ENCODE measurements at places on chromosomes 5 and 9.

DNA sequence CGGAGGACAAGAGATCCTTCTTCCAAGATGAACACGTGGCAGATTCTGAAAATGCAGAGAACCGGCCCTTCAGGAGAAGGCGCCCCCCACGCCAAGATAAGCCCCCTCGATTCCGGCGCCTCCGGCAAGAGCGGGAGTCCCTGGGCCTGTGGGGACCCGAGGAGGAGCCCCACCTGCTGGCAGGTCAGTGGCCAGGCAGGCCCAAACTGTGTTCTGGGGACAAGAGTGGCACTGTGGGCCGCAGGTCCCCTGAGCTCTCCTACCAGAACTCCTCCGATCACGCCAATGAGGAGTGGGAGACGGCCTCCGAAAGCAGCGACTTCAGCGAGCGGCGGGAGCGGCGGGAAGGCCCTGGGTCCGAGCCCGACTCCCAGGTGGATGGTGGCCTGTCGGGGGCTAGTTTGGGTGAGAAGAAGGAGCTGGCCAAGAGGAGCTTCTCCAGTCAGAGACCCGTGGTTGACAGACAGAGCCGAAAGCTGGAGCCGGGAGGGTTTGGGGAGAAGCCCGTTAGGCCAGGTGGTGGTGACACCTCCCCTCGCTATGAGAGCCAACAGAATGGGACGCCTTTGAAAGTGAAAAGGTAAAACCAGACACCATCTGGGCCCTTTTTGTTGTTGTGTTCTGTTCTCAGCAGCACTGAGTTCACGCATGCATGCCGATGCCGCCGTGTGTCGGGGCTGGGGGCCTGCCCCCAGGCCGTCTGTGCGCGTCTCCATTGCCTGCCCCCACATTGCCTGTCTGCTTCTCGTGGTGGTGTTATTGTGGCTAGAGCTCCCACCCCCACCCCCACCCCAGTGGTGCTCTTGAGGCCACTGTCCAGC is 26.6 kb upstream of the POMT1 start:
- no peak for DNase-seq

- DNase-seq = no peak
Measured at GRCh38 chr5:134215757-134216156, 10.1 kb downstream of the PPP2CA start.

- DNase-seq = no peak
Measured at GRCh38 chr9:125479846-125480615, 218.4 kb downstream of the GAPVD1 start.

DNA sequence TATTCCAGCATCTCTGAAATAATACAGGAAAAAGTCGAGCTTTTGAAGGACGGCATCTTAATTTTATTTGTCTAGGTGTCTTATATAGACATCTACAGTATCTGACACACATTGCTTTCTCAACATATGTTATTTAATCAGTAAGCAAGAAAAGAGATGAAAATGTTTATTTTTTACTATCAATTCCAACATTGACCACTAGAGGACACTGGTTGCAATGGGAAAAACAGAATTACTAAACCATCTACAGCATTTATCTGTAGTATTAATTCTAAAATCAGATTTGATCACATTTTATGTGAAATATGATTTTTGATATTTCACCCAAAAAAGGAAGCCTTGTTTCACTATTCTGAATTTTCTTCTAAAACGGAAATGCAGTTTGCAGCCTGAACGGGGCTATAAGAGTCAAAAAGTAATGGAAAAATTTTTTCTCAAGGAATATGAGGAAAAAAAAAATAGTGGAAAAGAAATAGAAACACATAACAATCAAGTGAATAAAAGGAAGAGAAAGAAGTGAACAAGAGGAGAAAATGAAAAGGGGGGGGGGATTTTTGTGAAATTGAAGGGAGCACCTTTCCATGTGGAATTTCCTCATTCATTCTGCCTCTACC is 98.6 kb downstream of the OSTF1 start:
- peak; percentile 28 for DNase-seq

DNA sequence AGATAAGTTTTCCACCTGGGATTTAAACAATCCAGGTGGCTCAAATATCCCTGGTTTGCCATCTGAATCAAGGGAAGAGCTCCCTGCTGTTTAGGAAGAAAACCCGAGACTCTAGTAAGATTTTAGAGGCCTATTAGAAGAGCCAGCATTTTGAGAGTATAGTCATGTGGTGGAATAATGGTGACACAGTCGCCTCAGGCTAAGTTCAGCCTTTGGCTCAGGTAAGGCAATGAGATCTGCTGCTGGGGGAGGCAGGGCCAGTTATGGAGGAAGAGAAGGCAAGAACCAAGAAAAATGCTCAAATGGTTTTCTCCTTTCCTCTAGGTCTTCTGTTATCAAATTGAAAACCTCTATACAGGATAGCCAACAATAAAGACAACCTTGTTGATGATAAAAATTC is 16.2 kb downstream of the RAD1 start:
- DNase-seq = no peak

- DNase-seq = no peak
Measured at GRCh38 chr9:135617538-135617900, 21.8 kb downstream of the GLT6D1 start.

- DNase-seq = no peak
Measured at GRCh38 chr9:107214381-107214780, 68.7 kb upstream of the RAD23B start.

- DNase-seq = no peak
Measured at GRCh38 chr9:28272127-28272526, 698.8 kb upstream of the C9orf72 start.

Data from IMR-90 (cell line).